ENCODE measurements at places on chromosomes 1 and 21.

DNA sequence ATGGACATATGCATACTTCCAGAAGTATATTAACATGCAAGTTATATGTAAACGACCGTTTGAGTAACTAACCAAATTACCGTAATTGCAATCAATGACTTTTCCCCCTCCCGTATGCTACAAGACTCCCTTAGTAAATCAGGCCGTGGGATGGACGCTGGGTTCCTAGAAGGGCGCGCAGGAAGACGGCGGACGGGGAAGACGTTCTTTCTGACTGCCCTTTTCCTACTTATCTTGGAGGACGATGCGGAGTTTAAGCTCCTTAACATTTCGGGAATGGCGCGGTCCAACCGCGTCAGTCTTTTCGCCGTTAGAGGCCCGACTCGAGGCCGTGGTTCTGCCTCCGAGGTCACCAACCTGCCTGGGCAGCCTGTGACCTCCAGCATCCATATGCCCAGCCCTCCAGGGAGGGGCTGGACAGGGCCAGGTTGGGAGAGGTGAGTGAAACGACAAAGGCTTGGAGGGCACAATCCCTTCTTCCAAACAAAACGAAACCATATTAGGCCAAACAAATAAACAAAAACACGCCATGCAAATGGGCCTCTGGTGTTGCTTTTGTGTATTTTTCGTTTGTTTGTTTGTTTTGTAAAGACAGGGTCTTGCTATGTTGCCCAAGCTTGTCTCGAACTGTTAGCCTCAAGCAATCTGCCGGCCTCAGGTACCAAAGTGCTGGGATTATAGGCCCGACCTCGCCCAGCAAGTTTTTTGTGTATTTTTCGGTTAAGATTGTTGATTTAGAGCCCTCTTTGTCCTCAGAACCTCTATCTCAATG lies 873 bp upstream of the PI4KB start:
- no peak for DNase-seq

GRCh38 chr1:34872133-34872503 lies 12.6 kb upstream of the SMIM12 start:
- DNase-seq = no peak

DNA sequence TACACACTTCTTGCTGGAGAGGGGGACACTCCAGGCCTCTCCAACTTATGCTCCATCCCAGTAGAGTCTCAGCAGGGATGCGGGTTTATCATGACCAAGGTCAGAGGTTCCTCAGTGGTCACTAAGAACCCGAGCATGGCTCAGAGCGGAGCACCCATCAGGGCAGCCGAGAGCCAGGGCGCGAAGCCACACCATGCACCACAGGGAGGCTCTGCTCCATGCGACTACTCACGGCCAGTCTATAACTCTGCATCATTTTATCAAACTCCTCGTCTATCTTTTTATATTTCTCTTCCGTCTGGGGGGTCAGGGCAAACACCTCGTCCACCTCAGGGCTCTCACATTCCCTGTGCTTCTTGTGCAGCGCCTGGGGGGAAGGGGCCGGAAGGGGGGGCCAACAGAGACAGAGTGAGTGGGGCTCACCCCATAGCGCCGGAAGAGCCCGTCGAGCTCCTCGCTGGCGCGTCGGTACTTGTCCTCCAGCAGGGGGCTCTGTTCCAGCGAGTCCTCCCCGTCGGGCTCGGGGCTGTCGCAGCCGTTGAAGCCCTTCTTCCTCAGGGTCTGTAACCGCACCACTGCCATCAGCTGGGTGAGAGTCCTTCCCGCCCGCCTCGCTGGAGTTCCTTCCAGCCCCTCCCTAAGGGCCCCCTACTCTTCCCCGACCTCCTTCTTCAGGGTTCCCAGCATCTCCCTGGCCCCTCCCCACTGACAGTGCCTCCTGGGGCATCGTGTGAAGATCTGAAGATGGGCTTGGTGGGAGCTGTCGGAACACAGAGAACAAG lies 20.0 kb downstream of the MEF2D start:
- peak; percentile 92 for DNase-seq

- no peak for DNase-seq
Measured at GRCh38 chr1:226148121-226148648, 38.4 kb downstream of the ACBD3 start.

- no peak for DNase-seq
Measured at GRCh38 chr1:116352349-116352813, 20.7 kb upstream of the ATP1A1 start.

DNA sequence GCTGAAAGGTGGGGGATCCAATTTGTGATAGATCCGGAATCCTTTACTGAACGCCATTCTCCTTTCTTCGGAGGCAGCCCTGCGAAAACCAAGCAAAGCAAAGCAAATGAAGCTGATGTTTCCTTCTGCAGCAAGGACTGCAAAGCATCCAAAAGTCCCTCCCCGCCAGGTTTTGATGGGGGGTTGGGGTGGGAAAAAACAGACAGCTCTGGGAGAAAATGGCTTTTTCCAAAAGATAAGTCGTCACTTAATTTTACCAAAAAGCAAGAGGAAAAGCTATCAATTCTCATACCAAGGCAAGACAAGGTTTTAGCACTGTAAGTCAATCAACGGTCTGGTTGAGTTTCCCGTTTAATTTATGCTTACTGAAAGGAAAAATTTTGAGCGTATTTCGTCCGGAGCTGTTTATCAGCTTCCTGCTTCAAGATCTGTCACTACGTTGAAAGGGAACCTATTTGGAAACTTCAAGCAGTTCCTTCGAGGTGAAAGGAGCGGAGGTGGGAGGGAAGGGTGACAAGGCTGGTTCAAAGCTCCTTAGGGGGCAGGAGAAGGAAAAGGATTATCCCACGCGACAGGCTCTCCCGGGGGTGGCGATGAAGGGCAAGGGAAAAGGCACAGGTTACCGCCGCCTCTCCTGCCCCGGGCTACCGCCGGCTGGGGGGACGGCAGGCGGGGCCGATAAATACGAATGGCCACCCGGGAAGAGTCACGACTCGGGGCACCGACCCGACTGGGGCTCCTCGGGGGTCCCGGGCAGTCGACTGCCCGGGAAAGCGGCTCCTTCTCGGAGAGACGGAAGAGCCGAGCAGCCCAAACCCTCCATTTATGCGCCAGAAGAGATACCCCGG lies 750 bp downstream of the SYNJ1 start:
- peak; percentile 40 for DNase-seq

GRCh38 chr1:12177999-12178441 lies 11.2 kb downstream of the TNFRSF1B start:
- DNase-seq = no peak

GRCh38 chr1:236099355-236099974 lies 34.6 kb upstream of the NID1 start:
- DNase-seq = no peak

GRCh38 chr1:27959792-27960603 lies at the start of gene XKR8:
Gene XKR8, plus strand, starts transcription at chr1:27959973. Its CDS starts 97 bp downstream, at chr1:27960070.
- peak; percentile 83 for DNase-seq

- DNase-seq = peak; percentile 86
Measured at GRCh38 chr1:12124693-12125421, 41.9 kb upstream of the TNFRSF1B start.

GRCh38 chr1:46333300-46334029 lies 7.1 kb upstream of the NSUN4 start:
- peak; percentile 95 for DNase-seq

DNA sequence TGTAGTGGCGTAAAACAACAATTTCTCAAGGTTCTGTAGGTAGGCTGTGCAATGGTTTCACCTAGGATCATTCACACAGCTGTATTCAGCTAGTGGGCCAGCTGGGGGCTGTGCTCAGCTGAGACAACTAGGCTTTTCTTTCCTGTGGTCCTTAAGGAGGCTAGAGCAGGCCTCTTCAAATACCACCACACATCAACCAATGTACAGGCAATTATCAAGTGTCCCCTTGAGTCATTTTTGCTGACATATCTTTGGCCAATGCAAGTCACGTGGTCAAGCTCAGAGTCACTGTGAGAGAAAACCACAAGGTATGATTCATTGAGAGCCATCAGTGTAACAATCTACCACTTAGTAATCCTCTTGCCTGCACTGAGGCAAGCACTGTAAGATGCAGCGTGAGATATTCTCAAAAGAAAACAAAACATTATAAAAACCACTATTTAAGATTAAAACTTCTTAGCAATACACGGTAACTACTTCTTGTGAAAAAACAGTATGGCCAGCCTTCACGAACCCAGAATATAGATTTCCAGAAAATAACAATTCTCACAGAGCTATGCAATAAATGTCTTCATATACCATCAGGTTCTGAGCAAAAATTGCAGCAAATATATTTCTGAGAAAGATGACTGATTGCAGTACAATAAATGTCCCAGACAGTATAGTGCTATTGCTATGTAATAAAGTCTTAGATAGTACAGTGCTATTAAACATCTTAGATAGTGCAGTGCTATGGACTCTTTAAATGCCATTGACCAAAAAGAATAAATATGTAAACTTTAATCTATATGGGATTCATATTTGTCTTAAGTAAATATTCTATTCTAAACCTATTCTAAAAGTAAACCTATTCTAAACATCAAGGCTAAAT lies 55.3 kb downstream of the NME7 start:
- peak; percentile 22 for DNase-seq

DNA sequence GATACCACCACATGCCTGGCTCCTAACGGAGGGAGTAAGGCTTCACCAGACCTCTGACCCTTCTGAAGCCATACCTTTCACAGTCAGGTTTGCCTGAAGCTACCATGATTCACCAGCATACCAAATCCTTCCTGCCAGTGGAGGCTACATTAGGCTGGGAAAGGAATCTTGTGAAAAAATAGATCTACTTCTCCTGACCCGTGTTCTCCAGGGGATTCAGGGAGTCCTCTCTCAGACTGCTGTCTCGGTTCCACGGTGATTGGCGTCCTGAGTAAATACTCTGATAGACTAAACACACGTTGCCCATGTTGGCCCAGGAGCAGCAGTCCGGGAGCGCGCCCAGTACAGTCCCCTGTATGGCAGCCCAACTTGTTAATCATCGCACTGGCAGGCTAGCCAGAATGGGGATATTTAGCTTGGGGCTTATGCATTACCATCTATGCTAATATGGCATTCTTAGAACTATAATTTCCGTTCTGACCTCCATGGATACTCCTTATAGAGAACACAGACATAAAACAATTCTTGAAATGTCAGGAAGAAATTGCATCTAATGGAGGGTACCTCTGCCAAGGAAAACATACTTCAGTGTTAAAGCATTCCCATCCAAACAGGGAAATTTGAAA lies 173.2 kb downstream of the ROR1 start:
- no peak for DNase-seq

All from NAMALWA (cell line).